Cardiac fibroblast (primary cell): ENCODE measurements at places on chromosomes 5 and 9.

DNA sequence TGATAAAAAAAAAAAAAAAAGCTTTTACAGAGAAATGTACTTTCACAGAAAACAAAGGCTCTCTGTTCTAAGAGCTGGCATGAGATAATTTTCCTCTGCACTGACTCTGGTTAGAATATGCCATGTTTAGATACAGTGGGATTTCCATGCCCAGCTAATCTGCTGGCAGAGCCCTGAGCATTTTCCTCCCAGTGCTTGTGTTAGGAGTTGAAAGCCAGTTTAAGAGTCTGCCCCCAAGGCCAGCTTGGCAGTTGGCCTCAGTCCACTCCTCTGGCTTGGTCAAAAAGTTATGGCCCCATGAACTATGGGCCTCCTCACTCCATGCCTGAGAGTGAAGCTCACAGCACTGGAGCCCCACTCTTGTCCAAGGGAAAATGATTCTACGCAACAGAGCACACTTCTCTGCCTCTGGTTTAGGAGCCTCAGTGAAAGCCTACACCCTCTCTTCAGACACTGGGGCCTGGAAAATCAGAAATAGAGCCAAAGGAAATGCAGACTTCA, 21.9 kb downstream of the MOCS2 start:
- DNase-seq = no peak

- no peak for DNase-seq
Measured at GRCh38 chr9:86653466-86653865, 293.8 kb downstream of the GAS1 start.

DNA sequence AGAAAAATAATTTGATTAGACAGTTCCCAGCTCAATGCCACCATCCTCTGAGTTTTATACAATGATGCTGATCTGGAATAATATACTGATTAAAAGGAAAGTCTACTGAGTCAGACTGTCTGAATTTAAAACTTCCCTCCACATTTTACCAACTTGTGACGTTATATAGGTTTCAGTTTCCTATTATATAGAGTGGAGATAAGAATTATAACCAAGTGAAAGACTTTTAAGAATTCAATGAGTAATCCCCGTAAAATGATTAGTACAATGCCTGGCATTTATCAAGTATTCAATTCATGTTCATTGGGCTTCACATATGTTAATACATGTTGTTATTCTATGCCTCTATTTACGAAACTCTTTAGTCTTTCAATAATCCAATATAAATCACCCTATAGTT, 166.0 kb downstream of the CDH9 start:
- no peak for DNase-seq

DNA sequence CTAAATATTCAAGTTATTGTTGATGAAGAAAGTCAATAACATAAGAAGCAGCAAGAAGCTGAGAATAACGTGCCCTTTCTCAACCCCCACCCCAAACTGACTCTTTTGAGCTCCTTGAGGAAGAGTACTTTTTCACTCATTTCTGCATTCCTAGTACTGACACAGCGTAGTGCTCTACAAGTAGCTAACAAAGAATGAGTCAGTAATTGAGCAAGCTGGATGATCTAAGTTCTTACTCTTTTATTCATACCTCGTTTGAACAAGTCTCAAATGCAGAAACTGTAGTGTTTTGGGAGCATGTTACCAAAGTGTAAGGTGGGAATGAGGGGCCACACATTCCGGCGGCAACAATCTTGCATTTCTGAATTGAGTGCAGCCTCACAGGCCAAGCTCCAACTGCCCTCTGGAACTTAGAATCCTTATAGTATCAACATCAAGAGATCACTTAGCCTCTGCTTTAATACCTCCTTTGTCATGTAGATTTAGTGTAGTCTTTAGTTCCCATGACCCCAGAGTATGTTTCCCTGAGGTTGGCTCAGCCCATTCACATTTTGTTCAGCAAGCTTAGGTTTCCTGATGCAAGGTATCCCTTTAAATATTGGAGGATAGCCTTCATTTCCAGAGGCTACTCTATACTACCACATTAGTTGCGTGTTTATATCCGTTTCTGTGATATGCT, 152.0 kb downstream of the PRR16 start:
- peak; percentile 77 for DNase-seq

GRCh38 chr9:124770359-124771020, 621 bp downstream of the NR6A1 start:
- no peak for DNase-seq

DNA sequence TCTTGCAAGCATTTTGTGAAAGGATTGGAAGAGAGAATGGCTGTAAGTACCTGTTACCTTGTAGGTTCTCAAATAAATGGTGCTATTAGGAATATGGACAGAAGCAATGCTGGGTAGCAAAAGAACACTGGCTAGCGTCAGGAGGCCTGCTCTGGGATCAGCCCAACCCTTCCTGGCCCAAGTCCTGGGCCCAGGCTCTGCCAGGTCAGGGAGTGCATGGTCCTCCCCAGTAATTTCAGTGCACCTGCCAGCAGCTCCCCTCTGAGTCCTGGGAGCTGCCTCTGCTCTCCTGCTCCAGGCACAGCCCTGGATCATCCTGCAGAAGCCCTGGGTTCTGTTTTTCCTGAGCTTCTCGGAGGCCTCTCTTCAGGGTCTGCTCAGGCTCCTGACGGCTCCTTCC, 89.5 kb upstream of the ARAP3 start:
- DNase-seq = no peak

DNA sequence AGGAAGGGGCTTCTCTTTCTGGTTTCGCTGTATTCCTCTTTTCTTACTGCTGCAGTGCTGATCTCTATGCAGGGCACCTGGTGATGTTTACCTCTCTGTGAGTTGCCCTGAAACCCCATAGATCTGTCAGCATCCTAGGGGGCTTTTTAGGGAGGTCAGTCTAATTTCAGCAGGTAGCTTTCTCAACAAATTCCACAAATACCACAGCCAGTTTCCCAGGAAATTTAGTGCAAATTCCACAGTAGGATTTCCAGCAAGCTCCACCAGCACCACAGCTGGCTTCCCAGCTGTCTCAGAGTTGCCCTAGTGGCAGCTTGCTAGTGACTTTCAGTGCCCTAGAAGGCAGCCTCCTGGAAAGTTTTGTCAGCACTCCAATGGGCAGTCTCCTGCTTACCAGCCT, 379.1 kb upstream of the SMC2 start:
- DNase-seq = no peak

DNA sequence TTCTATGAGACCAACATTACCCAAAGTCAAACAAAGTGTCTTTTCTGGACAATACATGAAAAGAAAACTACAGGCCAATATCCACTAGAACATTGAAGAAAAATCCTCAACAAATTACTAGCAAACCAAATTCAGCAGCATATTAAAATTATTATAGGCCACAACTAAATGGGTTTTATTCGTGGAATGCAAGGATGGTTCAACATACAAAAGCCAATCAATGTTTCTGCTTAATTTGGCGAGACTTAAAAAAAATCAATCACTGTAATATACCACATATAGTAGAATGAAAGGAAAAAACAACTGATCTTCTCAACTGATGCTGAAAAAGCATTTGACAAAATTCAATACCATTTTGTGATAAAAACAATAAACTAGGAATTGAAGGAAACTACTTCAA, 51.8 kb upstream of the FNIP1 start:
- no peak for DNase-seq

DNA sequence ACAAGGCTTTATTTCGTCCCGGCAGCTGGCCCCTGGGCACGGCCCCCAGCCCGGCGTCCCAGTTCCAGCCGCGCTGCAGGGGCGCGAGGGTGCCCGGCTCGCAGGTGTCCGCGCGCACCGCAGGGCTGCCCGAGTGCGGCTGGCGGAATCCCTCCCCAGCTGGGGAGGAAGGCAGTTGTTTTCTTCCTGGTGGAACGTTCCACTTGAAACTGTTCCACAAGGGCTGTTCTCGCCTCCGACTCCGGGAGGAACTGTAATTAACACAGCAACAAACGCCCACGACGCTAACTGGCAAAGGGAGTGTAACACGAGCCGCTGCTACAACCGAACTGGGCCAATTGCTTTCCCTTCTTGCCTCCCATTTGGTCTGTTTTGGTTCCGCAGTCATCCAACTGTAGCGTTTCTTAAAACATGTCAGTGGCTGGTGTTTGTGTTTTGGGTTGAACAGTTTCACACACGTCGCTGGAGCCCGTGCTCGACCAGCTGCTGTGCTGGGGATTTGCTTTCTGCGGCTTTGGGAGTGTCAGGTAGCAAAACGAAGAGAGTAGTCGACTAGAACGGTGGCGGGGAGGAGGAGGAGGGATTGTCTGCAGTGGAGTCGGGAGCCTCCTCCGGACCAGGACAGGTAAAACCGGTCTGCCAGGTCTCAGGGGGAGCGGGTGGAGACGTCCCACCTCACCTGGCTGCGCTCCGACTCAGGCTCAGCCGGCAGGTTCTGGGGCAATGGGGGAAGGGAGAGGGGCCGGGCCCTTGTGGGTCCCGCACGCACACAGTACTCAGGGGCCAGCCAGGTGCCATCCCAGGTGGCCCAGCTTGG, 131.6 kb upstream of the NIPBL start:
- DNase-seq = peak; percentile 61

DNA sequence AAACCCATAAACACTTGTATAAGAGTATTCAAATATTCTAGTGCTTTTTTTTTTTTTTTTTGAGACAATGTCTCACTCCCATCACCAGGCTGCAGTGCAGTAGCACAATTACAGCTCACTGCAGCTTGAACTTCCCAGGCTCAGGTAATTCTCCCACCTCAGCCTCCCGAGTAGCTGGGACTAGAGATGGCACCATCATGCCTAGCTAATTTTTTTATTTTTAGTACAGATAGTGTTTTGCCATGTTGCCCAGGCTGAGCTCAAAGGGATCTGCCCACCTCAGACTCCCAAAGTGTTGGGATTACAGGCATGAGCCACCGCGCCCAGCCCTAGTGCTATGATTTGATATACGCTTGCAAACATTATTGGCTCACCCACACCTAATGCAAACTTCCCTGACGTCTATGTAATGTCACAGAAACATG, 11.8 kb downstream of the IL6ST start:
- DNase-seq = no peak

DNA sequence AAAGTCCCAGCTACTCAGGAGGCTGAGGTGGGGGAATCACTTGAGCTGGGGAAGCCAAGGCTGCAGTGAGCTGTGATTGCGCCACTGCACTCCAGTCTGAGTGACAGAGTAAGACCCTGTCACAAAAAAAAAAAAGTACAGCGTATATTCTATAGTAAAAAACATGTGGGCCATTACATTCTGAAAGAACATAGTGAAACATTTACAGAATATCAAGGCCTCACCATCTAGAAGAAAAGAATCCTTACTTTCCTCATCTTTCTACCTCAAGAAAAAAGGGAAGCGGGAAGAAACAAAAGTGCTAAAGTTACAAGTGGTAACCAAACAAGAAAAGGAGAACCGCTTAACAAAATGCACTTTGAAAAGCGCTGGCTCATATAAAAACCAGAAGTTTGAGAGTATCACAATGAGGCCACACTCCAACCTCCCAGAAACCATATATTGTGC, 5.7 kb upstream of the SYK start:
- DNase-seq = no peak

DNA sequence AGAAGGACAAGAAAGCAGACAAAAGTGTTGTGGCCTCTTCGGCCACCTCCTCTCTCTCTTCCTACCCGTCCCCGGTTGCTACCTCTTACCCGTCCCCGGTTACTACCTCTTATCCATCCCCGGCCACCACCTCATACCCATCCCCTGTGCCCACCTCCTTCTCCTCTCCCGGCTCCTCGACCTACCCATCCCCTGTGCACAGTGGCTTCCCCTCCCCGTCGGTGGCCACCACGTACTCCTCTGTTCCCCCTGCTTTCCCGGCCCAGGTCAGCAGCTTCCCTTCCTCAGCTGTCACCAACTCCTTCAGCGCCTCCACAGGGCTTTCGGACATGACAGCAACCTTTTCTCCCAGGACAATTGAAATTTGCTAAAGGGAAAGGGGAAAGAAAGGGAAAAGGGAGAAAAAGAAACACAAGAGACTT, 2.4 kb downstream of the EGR1 start:
- DNase-seq = no peak
